ENCODE measurements at places on chromosomes 12 and 14.

GRCh38 chr14:89578156-89578555 lies 161.1 kb upstream of the FOXN3 start:
- no peak for DNase-seq

- no peak for DNase-seq
These were observed 16.3 kb upstream of the TSPAN8 start for GRCh38 chr12:71174146-71174545.

DNA sequence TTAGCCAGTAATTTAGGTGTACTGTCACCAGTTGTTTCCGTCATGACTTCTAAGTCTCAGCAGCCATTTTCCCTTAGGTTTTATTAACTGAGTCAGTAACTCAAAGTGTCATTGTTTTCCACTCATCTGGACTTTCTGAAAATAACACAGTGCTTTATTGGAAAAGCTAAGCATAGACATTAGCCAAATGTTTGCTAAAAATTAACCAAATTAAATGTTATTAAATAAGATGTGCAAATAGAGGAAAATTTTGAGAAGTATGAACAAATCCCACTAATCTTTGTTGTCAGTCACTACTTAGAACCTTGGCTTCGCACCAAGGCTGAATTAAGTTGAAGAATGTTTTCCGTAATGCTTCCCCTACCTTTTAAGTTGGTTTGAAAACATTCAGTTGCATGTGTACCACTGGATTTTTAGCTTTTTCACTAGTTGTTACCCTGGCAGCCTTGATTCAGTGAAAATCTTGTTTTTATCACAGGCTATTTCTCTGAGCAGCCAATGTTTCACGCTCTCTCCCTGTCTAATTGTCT lies 43.0 kb downstream of the BORCS5 start:
- no peak for DNase-seq

DNA sequence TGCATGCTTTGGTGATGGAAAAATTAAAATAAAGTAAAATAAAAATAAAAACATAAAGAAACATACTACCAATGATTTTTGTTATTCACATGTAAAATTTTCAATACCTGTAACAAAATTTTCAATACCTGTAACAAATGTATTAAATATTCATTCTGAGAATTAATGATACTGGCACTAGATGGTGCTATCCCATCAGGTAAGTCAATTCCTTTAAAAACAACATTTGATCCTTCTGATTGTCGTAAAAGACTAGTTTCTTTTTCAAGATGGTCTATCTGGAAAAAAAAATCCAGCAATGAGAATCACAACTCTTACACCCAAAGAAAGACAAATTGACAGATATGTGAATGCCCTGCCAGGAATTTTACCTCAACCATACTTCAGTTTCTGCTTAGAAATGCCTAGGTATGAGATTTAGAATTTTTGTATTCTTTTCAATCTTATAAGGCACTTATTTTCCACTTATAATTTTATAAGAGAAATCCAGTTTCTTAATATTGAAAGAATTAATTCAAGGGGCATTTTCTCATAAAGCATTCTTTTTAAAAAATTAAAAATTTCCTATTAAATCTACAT lies 30.7 kb downstream of the CEP290 start:
- no peak for DNase-seq

GRCh38 chr14:34324363-34324795 lies 137.7 kb downstream of the SPTSSA start:
- DNase-seq = no peak

DNA sequence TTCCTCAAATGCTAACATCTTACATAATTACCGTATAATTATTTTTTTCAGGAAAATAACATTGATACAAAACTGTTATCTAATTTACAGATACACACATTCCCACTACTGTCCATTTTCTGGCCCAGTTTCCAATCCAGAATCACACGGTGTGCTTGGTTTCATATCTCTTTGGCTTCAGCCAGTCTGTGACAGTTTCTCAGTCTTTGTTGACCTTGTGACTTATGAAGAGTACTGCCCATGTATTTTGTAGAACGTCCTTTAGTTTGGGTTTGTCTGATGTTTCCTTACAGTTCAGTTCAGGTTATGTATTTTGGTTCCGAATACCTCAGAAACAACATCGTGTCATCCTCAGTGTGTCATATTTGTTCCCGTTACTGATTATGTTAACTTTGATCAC lies 16.2 kb downstream of the RXYLT1 start:
- DNase-seq = no peak

- no peak for DNase-seq
These were observed 76.4 kb upstream of the TMEM132C start for GRCh38 chr12:128190614-128191013.

- no peak for DNase-seq
These were observed 2.6 kb upstream of the CAPRIN2 start for GRCh38 chr12:30757316-30757715.

DNA sequence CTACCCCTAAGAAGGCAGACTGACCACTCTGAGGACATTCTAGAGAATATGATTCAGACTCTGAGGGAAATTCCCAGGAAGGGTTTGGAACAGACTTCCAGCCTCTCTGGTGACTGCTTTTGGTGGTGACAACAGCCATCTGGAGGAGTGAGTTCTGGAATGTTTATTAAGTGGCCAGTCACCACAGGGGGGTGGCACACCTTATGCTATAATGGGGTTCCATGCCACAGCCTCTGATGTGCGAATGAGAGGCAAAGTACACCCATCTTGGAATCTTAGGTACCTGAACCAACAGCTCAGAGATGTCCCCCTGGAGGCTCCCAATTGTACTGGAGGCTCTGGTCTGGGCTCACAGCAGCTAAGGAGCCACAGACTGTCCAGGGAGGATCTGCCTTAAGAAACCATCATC lies 9.5 kb upstream of the TINF2 start:
- no peak for DNase-seq

DNA sequence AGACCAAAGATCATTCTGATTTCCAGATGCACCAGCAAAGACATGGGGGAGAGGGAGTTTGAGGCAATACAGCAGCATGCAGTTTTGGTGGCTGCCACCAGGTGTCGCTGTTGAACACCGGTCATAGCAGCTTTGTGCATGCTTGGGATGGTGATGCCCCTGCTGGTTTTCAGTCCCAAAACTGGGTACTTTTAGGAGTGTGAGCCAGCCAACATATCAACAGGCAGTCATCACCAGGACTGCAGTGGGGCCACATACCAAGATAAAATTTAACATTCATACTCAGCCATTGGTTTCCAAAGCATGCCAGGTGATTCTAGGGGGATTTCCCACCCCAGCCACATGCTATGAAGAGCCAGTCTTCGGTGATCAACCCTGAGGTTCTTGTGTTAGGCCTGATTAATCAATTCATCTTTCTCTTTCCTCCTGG lies 64.2 kb downstream of the PHETA1 start:
- peak; percentile 19 for DNase-seq

- no peak for DNase-seq
These were observed 66.3 kb downstream of the TBX5 start for GRCh38 chr12:114339626-114340025.

- no peak for DNase-seq
These were observed 107.5 kb downstream of the DAD1 start for GRCh38 chr14:22481546-22481945.

DNA sequence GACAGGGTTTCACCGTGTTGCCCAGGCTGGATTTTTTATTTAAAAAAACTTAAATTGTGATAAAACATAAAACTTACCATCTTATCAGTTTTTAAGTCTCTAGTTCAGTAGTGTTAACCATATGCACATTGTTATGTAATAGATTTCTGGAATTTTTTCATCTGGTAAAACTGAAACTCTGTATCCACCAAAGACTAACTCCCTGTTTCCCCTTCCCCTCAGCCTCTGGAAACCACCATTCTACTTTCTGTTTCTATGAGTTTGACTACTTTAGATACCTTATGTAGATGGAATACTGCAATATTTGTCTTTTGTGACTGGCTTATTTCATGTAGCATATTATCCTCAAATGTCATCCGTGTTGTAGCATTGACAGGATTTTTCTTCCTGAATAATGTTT lies 12.8 kb upstream of the PLEKHG3 start:
- no peak for DNase-seq

DNA sequence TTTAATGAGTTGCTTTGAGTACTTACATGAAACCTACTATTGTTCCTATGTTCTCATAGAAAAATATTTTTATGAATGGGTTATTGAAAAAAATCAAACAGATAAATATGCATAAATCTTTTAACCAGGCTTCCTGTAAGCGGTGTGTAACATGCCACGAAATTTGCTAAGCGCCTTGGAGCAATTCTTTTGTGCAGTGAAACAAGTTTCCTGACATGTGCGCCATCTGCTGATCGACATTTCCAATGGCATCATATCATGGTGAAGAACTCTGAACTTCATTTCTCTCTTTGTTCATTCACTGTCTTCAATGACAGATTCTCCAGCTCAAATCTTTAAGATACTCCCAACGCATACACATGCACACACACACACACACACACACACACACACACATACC lies 145.6 kb upstream of the NAV3 start:
- DNase-seq = no peak

GRCh38 chr14:84806622-84807021 lies 723.3 kb upstream of the FLRT2 start:
- no peak for DNase-seq

- no peak for DNase-seq
These were observed 17.0 kb upstream of the MIS18BP1 start for GRCh38 chr14:45270031-45270430.

DNA sequence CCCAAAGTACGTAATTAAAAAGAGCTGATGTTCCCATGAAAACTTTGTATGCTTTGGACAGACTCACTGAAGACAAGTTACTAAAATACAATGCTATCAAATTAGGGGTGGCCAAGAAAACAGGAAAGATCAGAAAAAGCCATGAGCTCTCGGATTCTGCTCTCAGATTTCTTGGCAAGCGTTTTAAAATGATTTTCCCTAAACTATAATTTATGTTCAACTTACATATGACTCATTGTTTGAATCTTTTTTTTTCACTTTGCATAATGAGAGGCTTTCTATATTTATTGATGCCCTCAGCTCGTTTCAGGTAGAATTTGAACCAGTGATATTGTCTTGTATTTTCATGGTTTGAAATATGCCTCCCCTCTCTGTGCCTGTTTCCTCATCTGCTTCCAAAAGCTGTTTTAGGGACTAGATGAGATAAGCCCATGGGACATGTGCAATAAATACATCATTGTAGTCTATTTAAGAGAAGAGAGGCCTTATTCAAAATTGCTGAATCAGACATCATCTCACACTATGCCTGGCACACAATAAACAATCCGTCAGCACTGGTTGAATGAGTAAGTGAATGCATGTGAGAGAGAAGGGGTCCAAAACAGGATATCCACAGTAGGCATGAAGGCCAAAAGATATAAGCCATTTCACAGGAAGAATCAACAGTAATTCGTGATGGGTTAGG lies 4.7 kb upstream of the IPO8 start:
- DNase-seq = no peak

DNA sequence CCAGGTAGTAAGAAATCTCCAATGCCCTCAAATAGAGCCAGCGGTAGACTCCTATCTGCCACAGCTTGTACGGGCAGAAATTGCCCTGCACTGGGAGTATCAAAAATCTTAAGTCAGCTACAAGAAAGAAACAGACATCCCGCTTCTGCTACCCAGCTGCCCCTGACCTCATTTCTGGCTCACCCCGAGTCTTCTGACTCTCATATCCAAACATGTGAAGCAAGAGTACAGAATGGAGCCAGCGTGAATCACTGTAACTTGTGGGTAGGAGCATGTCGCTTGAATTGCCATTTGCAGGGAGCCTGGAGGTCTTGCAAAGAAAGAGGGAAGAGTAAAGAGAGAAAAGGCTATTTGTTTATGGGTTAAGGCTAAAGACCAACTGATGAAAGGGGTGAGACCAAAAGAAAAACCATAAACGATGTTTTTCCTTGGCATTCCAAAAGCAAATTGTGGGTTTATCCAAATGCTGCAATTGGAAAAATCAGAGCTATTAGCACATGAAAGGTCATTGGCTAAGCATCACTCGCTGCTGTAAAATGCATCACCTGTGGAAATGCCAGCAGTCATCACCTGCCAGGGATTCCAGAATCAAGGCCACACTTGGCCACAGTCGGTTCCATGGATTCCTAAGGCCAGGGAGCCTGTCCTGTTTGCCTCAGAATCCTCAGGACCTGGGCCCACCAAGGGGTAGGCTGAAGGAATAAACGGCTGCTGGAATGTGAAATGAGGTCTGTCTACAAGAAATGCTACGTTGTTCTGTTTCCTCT lies 86.6 kb downstream of the FOXN3 start:
- no peak for DNase-seq

DNA sequence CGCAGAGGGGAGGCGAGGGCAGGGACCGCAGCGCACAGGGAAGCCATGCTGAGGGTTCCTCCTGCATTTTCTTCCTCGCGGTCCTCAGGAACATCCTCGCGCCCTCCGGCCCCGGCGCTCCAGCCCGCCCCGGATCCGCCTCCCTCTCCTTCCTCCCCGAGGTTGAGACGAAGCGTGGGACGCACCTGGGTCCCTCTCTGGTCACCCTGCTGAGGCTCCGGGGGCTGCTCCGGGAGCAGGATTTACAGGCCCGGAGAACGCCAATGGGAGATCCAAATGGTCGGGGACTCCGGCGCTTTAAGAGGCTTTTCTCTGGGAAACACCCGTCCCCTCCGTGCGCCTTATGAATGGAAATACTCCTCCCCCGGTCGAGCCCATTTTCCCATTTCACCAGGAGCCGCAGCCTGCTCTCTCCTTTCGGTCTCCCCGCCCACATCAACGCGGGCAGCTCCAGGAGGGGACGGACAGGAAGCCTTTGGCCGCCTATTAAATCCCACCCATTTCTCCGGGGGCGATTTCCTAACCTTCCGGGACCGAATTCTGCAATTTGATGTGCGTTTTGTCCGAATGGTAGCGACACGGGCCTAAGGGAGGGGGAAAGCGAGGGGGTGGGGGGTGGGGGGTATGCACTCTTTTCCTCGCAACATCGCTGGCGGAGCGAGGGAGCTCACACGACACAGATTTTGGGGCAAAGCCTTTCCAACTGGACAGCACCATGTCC lies at the start of gene UNC79:
TSS of gene UNC79 (plus strand) at position 625 of the 721 bp plus-strand sequence. CDS start at position 716, 91 bp downstream.
- no peak for DNase-seq
